ENCODE measurements at places on chromosomes 11 and 22. TPM values are rescaled to one million over a fixed set of nuclear protein-coding genes. Genes with fewer than 3 reads are reported as not detected.

DNA sequence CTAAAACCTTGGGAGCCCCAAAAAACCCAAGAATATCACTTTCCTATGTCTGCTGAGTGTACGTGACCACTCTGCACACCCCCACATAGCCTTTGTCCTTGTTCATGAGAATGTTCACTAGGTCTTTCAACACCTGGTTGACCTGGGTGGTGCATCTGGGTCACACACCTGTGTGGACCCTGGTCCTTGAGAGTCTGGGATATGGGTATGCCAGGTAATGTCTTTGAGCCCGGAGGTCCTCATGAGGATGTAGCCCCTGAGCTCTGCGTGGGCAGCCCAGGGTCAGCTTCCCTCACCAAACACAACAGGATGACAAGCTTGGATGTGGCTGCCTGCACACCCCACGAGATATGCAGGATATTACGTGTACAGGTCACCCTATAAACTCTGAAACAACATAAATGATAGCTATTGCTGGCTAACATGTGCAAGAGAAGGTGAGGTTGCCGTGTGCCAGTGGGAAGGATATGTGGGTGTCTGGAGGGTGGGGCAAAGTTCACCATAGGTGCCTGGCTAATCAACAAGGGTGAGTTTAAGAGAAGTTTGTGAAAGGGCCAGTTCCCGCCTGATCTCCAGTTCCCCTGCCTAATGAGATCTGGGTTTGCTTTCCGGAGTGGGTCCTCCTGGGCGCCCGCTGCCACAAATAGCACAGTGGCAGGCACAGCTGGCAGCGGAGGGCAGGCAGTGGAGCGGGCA, 1.4 kb upstream of the PPARA start:
- DNase-seq, result no peak

- no peak for DNase-seq
Measured at GRCh38 chr11:87356428-87356827, 318.7 kb downstream of the TMEM135 start.

DNA sequence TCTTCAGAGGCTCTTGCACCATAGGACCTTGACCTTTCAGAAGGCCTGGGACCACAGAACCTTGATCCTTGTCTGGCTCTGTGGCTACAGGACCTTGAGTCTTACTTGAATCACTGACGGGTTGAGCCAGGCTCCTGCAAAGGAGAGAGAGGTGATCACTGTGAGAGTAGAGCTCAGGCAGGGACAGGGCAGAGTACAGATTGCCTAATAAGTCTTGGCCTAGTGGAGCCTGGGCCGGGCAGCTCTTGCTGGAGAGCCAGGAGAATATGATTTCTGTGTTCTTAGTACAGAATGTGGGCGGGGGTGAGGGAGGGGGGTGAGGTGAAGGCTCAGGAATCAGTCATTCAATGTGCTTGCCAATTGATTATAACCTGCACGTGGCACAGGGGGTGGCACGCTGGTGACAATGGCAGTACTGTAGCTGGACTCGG, 26.0 kb downstream of the SERPINH1 start:
- no peak for DNase-seq

DNA sequence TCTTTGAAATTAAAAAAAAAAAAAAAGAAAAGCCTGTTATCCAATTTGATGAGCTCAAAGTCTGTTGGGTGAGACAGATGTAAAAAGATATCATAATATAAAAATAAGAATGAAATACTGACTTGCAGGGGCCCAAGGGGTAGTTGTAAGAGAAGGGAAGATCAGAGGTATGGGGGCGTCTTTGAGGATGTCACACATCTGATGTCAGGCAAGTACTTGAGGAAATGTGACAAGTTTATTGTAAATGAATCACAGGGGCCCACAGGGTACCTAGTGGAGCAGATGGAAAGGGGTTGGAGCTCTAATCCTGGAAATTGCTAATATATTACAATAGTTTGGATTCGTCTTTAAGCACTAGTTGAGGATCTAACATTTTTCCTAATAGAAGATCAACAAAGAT, 131.6 kb downstream of the MAML2 start:
- no peak for DNase-seq

GRCh38 chr11:1570001-1570453, 2.0 kb downstream of the DUSP8 start:
- DNase-seq, result no peak

ANGPTL5 gene
- total RNA-seq, result not detected

LRRC56 gene
- 0.17 TPM for total RNA-seq

TBX10 gene
- total RNA-seq, result not detected

RIBC2 gene
- 0.58 TPM for total RNA-seq

GPR83 gene
- not detected for total RNA-seq

Measured in LHCN-M2 (cell line).